ENCODE measurements at places on chromosomes 16 and 17.

DNA sequence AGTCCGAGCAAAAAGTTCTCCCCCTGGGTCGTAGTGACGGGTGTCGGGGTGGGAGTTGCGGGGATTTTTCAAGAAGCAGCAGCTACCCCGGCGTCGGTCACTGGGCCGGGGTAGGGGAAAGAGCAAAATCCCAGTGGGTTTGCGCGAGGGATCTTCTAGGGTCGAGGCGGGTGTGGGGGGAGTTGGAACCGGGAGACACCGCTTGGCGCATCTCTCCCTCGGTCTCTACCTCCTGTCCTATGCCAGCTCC is 2.3 kb upstream of the UBTF start:
- H3K27ac ChIP-seq: peak overlapping the region; percentile 99
- H3K27me3 ChIP-seq: no peaks in the 10 kb centered on the region
- no peaks in the 10 kb centered on the region for H3K36me3 ChIP-seq
- no peaks in the 10 kb centered on the region for H3K4me1 ChIP-seq
- peak overlapping the region; percentile 89 for H3K4me3 ChIP-seq

- no peak overlapping the region for H3K4me3 ChIP-seq
- H3K27ac ChIP-seq: no peak overlapping the region
These were observed 1.9 kb downstream of the PABPN1L start for GRCh38 chr16:88864521-88864920.

- H3K4me1 ChIP-seq: no peaks in the 10 kb centered on the region
- no peaks in the 10 kb centered on the region for H3K36me3 ChIP-seq
- peak; percentile 79 for DNase-seq
- no peaks in the 10 kb centered on the region for H3K27me3 ChIP-seq
- H3K27ac ChIP-seq: peak overlapping the region; percentile 75
- peak overlapping the region; percentile 67 for H3K4me3 ChIP-seq
These were observed 496 bp downstream of the EZH1 start for GRCh38 chr17:42744283-42744805.

GRCh38 chr16:13919330-13919682 is 648 bp upstream of the ERCC4 start:
- no peaks in the 10 kb centered on the region for H3K36me3 ChIP-seq
- H3K4me3 ChIP-seq: no peak overlapping the region
- H3K27me3 ChIP-seq: no peaks in the 10 kb centered on the region
- peaks cover 5% of the 10 kb centered on the region for H3K4me1 ChIP-seq
- peak; percentile 23 for DNase-seq
- H3K27ac ChIP-seq: no peak overlapping the region

DNA sequence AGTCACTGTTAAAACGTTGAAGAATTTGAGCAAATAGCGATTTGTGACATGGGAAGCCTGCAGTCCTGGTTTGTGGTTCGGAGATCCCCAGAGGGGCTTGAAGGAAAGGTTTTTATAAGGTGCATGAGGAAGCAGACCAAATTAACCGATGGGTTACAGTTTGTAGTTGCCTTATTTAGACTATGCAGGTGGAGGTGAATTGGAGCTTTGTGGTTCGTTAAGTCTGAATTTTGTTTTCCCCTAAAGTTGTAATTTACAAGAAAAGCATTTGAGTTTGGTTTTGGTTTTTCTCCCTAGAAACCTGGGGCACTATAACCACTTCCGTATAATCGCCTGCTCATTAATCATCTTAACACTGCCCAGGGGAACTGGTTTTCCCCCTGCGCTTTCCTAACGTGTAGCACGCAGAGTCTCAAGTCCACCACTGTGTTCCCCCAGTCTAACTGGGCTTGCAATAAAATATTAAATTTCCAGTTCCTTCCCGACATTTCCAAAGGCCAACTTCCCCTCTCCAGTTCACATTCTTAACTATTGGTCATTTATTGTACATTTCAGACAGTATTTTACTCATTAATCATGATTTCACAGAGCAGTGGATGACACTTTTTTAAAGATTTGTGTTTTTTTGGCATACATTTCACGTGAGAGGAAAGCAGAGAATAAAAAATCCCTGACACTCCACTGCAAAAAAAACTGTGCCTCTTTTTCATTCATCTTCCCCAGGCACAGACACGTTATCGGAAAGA is 932 bp downstream of the ZNF267 start:
- no peaks in the 10 kb centered on the region for H3K36me3 ChIP-seq
- H3K27me3 ChIP-seq: no peaks in the 10 kb centered on the region
- peak overlapping the region; percentile 90 for H3K27ac ChIP-seq
- H3K4me1 ChIP-seq: peaks cover 7% of the 10 kb centered on the region

GRCh38 chr17:77042476-77043231 is 98.1 kb upstream of the SEC14L1 start:
- no peak overlapping the region for H3K27ac ChIP-seq
- no peak for DNase-seq
- H3K36me3 ChIP-seq: no peaks in the 10 kb centered on the region
- H3K4me3 ChIP-seq: no peak overlapping the region
- H3K4me1 ChIP-seq: no peaks in the 10 kb centered on the region

DNA sequence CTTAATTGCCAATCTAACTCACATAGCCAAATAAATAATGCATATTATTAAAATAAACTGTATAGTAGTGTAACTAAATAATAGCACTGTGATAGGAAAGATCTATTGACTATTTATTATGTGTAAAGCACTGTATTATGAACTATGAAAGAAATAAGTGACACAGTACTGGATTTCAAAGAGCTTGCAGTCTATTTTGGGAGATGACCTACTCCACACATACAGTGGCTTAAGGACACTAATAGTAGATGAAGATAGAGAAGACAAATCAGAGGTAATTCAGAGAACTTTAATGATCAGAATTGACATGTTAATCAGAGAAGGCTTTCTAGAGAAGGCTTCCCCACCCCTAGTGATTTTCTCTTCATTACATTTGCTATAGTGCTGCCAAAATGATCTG is 14.6 kb downstream of the LASP1NB start:
- H3K4me1 ChIP-seq: no peaks in the 10 kb centered on the region
- H3K4me3 ChIP-seq: no peak overlapping the region
- no peaks in the 10 kb centered on the region for H3K27me3 ChIP-seq
- no peak overlapping the region for H3K27ac ChIP-seq
- H3K36me3 ChIP-seq: no peaks in the 10 kb centered on the region
- DNase-seq: no peak

GRCh38 chr16:49524216-49524946 is 150.8 kb downstream of the C16orf78 start:
- no peak overlapping the region for H3K4me3 ChIP-seq
- DNase-seq: no peak
- H3K27ac ChIP-seq: no peak overlapping the region
- no peaks in the 10 kb centered on the region for H3K36me3 ChIP-seq

- H3K4me1 ChIP-seq: peaks cover 12% of the 10 kb centered on the region
- H3K4me3 ChIP-seq: no peak overlapping the region
- DNase-seq: peak; percentile 54
- H3K27ac ChIP-seq: peak overlapping the region; percentile 58
- H3K27me3 ChIP-seq: no peaks in the 10 kb centered on the region
These were observed 17.8 kb downstream of the TTLL6 start for GRCh38 chr17:48799069-48799723.

GRCh38 chr17:80183581-80184422 is 14.0 kb downstream of the CARD14 start:
- H3K36me3 ChIP-seq: no peaks in the 10 kb centered on the region
- no peak overlapping the region for H3K27ac ChIP-seq
- no peak for DNase-seq
- H3K4me3 ChIP-seq: no peak overlapping the region
- peaks cover 4% of the 10 kb centered on the region for H3K27me3 ChIP-seq

DNA sequence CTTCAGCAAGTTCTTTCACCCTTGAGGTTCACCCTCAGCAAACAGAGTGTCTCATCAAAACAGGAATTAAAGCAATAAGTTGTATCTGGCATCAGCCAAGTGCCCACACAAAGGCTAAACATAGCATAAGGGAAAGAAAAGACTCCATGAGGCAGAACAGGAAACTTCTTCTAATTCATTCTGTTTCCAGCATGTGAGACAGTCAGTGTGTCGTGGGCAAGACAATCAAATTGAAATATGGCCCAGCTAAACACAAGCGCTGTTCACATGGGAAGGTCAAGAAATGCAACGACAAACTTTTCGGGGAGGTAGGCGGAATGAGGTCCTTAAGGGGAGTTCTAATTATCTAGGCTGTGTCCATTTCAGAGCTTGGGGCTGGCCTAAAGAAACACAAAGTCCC is 393.4 kb downstream of the HAPSTR1 start:
- no peak overlapping the region for H3K27ac ChIP-seq
- DNase-seq: no peak
- H3K27me3 ChIP-seq: no peaks in the 10 kb centered on the region
- no peaks in the 10 kb centered on the region for H3K4me1 ChIP-seq

DNA sequence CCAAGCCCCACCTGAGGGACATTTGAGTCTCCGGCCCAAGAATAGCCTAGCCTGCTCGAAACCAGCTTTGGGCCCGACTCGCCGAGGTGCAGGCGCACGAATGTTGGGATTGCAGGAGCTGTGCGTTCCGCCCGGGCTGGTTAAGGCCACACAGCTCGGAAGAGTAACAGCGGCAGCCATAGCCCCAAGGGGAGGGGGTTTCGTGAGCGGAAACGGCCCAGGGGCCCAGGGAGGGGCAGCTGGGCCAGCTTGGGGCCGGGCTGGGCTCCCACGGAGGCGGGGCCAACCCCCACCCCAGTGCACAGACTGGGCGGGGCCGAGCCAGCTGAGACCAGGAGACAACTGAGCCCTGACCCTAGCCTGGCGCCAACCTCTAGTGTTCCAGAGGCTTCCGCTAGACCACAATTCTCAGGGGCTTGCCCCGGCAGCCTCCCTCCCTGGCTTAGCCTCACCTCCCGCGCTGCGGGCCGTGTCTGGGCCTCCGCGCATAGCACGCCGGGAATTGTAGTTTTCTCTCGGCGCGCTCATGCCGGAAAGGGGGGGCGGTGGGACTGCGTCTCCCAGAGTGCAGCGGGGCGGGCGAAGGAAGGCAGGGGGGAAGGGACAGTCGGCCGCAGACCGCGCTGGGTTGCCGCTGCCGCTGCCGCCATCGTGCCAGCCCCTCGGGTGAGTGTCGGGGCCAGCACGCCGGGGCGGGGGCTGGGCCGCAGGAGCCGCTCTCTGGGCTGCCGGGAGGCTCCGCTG is at the start of gene NUTF2:
NUTF2 (plus strand) TSS at position 614 of the 744 bp plus-strand sequence. CDS start 18,198 bp downstream, outside the sequence.
- no peaks in the 10 kb centered on the region for H3K27me3 ChIP-seq
- no peaks in the 10 kb centered on the region for H3K36me3 ChIP-seq
- H3K4me3 ChIP-seq: peak within 1 kb of the TSS; percentile 76
- peaks cover 33% of the 10 kb centered on the region for H3K4me1 ChIP-seq

GRCh38 chr17:81931189-81931556 is 3.6 kb upstream of the MAFG start:
- H3K27me3 ChIP-seq: peaks cover 9% of the 10 kb centered on the region
- H3K36me3 ChIP-seq: no peaks in the 10 kb centered on the region
- no peak overlapping the region for H3K27ac ChIP-seq
- no peak overlapping the region for H3K4me3 ChIP-seq
- H3K4me1 ChIP-seq: peaks cover 6% of the 10 kb centered on the region

DNA sequence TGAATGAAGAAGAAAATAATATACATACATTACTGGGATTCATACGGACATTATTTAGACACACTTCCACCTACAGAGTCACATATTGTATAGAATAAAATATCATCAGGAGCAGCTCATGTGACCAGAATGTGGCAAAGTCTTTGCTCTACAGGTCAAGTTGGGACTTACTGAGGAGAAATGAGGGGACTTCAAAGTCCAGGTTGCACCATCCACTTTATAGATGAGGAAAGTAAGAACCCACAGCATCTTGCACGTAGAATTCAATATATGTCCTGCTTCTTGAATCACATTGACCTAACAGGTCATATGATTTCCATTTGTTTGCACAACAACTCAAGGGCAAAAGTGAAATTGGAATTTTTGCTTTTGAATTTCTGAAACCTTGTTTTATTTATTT is 524.3 kb downstream of the WWOX start:
- H3K36me3 ChIP-seq: no peaks in the 10 kb centered on the region
- no peak overlapping the region for H3K4me3 ChIP-seq
- no peak overlapping the region for H3K27ac ChIP-seq
- DNase-seq: no peak
- no peaks in the 10 kb centered on the region for H3K4me1 ChIP-seq

DNA sequence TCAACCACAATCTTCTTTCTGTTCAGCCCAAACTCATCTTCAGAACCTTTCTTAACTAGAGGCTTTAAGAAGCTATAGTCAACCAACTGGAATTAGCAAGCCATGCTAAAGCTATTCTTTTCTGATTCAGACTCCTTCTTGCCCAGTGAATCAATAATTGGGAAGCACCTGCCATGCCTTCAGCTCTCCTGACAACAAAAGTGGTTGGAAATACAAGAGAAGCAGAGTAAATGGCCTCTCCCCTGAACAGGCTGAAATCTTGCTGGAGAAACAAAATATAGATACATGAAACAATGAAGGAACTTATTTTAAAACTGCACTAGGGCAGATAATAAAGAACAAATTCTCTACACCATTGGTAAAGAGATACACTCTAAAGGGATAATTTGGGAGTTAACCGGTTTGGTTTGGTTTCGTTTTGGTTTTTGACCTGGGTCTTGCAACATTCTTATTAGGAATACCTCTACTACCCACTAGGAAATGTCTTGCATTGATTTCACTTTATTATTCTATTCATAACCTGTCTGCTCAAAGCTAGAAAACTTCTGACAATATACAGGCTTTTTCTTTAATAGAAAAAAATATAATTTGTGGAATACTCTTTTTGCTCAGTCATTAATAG is 173.6 kb upstream of the DYNLRB2 start:
- no peak for DNase-seq
- no peak overlapping the region for H3K4me3 ChIP-seq
- H3K27me3 ChIP-seq: no peaks in the 10 kb centered on the region
- H3K36me3 ChIP-seq: no peaks in the 10 kb centered on the region
- no peaks in the 10 kb centered on the region for H3K4me1 ChIP-seq

DNA sequence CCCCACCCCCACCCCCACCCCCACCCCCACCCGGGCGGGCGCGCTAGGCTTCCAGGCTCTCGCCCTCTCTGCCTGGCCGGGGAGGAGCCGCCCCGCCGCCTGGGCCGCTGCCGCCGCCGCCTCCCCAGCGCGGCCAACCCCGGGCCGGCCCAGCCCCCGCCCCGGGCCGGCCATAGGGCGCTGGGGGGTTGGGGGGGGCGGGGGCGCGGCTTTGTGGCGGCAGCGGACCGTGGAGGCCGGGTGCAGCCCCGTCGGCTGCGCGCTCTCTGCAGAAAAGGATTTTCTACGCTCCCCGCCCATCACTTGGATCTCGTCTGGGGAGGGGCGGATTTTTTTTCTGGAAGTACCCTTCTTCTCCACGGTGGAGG is 230.9 kb downstream of the MRTFB start:
- peak; percentile 39 for DNase-seq
- peaks cover 7% of the 10 kb centered on the region for H3K27me3 ChIP-seq
- no peaks in the 10 kb centered on the region for H3K4me1 ChIP-seq
- H3K27ac ChIP-seq: no peak overlapping the region
- H3K4me3 ChIP-seq: peak overlapping the region; percentile 64

DNA sequence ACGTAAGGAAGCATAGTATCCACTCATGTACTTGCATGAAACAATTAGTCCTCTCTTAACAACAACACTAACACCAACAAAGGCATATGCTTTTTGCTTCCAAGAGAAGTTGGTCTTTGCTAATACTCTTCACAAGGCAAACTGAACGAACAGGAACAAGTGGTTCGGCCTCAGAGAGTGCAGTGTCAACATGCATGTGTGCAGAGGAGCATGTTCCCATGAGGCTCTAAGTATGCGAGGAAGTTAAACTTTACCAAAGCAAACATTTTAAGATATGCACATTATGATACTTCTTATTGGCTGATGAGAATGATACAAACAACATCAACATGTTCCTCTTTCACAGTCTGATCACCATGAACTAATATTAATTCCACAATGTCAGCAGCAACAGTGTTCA is 285.3 kb upstream of the IRX5 start:
- no peaks in the 10 kb centered on the region for H3K36me3 ChIP-seq
- H3K4me1 ChIP-seq: no peaks in the 10 kb centered on the region
- H3K27me3 ChIP-seq: no peaks in the 10 kb centered on the region
- no peak overlapping the region for H3K4me3 ChIP-seq
- DNase-seq: no peak

GRCh38 chr17:1498233-1498632 is 5.7 kb upstream of the MYO1C start:
- no peaks in the 10 kb centered on the region for H3K27me3 ChIP-seq
- no peak overlapping the region for H3K27ac ChIP-seq
- H3K36me3 ChIP-seq: no peaks in the 10 kb centered on the region

Measured in colonic mucosa (tissue), 4 donors.